ENCODE measurements at places on chromosomes 13 and 19. TPM values are rescaled to one million over a fixed set of nuclear protein-coding genes. Genes with fewer than 3 reads are reported as not detected.
A peak's percentile ranks its signal among the peaks of the same experiment; 100 is the strongest.

DNA sequence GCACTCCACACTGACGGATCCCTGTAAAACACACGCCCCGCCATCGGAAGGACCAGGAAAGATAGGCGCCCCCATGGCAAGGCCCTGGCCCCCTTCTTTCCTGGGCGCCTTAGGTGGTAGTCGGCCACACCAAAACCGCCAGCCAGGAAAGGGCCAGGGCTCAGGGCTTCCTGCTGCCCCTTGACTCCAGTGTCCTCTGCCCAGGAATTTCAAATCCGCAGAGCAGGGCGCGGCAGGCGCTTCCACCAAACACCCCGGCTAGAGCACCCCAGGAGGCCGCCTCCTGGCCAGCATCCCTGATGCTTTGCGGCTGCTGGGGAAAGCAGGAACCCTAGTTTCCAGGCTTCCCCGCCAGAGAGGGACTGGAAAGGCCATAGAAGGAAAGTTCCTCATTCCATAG is 57.5 kb downstream of the ZNF726 start:
- DNase-seq, result no peak

DNA sequence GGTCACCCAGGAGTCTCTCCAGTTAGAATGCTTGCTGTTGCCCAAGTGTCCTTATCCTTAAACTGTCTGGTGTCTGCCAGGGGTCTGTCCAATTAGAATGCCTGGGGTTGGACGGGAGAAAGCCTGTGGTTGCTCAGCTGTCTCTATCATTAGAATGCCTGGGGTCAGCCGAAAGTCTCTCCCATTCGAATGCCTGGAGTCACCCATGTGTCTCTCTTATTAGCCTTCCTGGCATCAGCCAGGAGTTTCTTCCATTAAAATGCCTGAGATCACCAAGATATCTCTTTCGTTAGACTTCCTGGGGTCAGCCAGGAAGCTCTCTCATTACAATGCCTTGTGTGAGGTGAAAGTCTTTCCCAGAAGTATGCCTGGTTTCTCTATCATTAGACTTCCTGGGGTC is 1521.0 kb downstream of the UQCRFS1 start:
- no peak for DNase-seq

- peak; percentile 82 for DNase-seq
Observed at GRCh38 chr19:3443840-3444694, 36.3 kb downstream of the SMIM24 start.

DNA sequence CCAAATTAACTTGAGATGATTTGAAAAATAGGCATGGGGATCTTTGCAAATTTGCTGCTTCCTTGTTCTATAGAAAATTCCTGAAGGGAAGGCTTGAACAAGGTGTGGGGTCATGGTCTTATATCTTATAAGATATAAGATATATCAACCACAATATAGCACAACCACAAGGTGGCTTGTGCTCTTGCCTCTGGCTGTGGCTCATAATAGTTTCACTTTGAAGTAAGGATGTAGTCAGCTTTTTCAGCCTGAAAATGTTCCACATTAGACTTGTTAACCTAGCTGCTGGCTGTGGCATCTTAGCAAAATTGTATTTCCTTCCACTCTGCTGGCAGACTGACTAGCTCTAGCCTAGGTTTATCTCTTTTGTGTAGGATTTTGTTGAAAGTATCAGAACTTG is 169.7 kb downstream of the KLF5 start:
- no peak for DNase-seq

DNA sequence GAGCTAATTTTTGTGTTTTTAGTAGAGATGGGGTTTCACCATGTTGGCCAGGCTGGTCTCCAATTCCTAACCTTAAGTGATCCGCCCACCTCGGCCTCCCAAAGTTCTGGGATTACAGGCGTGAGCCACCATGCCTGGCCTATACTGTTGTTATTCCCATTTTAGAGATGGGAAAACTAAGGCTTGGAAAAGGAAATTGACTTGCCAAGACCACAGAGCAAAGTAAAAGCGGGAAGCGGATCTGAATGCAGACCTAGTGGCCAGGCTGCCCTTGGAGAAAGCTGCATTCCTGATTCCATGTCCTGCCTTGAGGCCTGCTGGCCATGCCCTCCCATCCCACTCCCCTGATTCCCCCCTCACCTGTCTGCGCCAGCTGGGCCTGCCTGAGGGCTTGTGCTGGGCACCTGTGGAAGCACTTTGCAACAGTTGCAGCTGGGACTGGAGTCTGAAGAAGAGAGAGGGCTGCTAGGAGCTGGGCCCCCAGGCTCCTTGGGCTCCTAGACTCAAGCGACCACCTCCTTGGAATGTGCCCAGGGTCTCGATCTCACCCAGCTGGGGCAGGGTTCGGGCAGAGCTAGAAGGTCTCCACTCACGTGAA is 5.7 kb downstream of the PALM3 start:
- DNase-seq, result no peak

DNA sequence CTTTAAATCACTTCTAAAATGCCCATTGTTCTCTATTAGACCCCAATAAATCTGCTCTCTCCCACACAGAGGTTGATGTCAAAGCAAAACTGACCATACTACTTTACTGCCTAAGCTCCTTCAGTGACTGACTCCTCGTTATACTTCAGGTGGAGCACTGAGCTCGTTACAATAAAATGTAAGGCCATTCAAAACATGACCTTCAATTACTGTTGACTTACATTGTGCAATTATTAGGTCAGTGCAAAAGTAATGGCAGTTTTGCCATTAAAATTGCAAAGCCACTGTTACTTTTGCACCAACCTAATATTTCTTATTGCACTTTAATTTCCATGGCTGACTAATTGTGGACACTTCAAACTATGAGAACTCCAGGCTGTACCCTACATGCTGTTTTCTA is 314.9 kb downstream of the MZT1 start:
- DNase-seq, result no peak

- peak; percentile 94 for DNase-seq
Observed at GRCh38 chr19:45882652-45883585, 3.0 kb downstream of the IRF2BP1 start.

DNA sequence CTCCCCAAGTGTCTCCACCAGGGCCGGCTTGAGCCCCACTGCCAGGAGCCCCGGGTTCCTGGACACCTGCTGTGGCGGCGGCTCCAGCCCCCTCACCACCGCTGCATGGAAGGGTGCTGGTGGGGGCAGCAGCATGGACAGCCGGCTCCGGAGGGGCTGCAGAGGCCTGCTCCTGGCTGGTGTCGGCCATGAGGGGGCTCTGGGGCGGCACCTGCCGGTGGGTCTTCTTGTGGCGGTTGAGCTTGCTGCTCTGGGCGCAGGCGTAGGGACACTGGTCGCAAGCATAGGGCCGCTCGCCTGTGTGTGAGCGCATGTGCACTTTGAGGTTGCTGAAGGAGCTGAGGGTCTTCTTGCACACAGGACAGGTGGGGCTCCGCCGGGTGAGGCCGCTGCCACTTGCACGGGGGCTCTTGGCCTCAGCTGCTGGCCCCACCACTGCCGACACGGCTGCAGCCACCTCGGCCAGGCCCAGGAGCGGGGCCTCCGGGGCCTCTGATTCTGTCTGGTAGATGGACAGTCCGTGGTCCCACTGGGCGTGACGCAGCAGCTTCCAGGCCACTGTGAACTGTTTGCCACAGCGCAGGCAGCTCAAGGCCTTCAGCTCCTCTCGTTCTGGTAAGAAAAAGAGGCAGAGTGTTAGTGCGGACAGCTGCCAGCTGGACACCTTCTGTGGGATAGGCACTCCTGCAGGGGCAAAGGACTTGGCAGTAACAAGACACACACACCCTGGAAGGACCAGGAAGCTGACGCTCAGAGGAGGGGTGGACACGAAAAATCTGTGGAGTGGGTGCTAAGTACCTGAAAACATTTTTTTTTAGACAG is 4.1 kb downstream of the ZNF296 start:
- DNase-seq, result no peak

DNA sequence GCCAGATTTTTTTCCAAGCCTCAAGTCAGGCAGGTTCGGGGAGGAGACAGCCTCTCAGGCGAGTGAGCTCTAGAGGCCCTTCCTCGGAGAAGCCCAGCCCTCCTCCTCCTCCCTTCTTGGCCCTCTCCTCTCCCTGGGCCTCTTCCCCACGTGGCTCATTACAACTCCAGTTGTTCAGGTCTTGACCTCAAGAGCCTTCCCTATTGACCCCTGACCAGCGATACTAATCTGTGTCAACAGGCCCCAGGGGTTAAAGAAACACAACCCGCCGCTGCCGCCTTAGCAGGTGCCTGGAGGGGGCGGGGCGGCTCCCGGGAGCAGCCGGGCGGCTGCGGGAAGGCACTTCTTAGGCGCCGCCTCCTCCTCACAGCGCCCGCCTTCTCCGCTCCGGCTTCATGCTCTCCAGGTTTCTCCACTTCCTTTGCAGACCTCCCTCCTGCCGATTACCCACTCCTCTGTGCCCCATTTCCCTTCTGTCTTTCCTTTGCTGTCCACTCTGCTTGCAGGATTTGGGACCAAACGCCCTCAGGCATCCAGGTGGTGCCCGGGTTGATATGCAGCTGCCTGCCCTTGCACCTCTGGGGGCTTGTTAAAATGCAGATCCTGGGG is 51.0 kb downstream of the LYL1 start:
- no peak for DNase-seq

DNA sequence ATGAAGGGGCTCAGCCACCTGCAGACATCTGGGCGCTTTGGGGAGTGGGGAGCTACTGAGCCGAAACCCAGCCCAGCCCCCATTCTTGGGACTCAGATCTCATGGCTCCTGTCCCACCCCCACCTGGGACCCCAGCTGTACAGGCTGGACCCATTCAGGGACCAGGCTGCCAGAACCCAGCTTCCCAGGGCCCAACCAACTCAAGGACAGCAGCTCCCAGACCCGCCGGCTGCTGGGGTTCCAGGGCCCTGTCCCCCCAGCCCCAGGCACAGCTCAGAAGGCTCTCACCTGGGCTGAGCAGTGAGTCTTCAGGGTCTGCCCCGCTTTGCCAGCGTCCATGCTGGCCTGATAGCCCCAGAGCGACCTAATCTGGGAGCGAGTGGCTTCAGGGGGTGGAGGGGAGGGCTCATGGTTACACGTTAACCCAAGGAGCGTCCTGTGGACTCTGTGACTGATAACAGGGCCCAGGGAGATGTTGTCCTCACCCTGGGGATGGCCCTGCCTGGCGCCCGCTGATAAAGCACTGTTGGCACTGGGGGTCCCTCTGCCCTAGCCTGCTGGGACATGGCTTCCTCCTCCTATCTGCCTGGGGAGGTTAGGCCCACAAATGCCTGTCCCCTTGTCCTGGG is at the start of gene TMEM86B:
Gene TMEM86B (minus strand): TSS at position 361 of the 629 bp plus-strand sequence. CDS start 22 bp downstream, at position 339.
- DNase-seq, result no peak

GRCh38 chr13:110244071-110244830 is 62.7 kb downstream of the COL4A1 start:
- DNase-seq, result no peak

DNA sequence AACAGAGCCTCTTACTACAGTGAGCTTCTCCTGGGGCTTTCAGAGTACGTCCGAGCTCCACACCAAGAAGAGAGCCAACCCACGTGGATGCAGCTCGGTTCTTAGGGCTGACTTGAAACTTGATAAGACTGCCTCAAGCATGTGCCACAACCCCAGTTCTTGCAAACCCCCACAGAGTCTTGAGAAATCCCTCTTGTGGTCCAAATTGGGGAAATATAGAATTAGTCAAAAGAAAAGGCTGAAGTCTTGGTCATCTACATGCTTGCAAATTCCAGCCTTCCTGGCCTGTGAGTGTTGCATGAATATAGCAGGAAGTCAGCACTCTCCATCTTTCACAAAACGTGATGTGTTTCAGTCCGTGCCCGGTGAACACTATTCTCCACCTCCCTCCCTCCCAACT is 95.2 kb downstream of the GGACT start:
- DNase-seq, result no peak

The ZNF154 gene
- 0.99 TPM for total RNA-seq

- DNase-seq, result no peak
Observed at GRCh38 chr13:111468037-111468959, 147.9 kb downstream of the TEX29 start.

- no peak for DNase-seq
Observed at GRCh38 chr13:23799945-23800344, 89.3 kb downstream of the MIPEP start.

DNA sequence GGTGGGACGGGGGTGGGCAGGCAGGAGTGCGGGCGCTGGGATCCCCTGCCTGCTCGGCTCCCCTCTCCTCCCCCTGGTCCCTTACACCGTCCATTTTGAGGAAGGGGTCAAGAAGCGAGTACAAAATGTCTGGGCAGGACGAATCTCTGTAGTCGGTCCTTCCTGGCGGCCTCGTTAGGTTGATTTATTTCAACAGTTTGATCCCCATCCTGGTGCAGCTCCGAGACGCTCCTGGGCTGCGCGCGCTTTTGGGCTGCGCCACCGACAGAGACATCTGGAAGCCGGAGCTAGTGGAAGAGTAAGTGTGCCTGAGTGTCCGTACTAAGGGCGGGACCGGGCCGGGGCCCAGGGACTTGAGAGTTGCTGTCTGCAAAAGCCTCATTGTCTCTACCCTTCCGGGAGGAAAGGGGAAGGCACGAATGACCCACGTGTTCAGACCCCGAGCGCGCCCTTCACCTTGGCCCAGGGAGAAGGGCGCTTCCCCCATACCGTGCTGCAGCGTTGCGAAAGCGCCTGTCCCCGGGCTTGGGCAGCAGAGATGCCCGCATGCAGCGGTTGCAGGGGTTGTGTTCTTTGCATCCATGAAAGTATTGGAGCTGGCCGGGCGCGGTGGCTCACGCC is 1.8 kb downstream of the ZNF114 start:
- DNase-seq, result peak; percentile 21

DNA sequence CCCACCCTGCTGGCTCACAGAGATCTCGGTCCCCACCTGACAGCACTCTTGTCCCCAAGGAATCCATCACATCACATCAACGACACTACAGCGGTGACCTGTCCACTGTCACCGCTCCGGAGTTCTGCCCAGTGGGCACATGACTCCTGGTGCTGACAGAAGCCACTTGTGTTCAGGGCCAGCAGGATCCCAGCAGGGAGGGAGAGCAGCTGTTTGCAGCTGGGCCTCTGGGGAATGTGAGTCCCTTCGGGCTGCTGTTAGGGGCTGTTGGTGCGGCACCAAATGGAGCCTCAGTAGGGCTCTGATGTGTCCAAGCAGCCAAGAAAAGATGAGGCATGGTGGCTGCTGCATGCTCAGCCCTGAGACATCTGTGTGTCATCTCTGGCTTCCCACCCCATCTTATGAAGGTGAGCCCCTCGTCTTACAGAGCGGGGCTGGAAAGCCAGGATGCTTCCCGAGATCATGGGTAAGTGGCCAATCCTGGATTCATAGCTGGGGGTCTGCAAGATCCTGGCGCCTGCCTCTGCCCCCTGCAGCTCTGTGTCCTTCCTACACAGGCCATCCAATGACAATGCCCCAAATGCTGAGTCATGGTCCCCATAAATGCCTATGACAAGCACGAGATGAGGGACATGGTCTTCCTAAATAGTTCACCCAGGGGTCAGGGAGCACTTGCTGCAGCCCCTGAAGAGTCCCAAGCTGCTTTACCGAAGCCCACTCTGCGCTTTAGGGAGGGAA is 56.0 kb downstream of the F2RL3 start:
- no peak for DNase-seq

The KCNN4 gene
- total RNA-seq, result not detected
